ENCODE measurements at places on chromosomes 3 and 15. TPM values are rescaled to one million over a fixed set of nuclear protein-coding genes. Genes with fewer than 3 reads are reported as not detected.

MNS1 gene
- total RNA-seq, result 2.5 TPM

MOBP gene
- total RNA-seq, result under 0.01 TPM

ALDH1A3 gene
- total RNA-seq, result 24.2 TPM

GRCh38 chr3:60424942-60425341 lies 826.3 kb downstream of the FHIT start:
- no peak for DNase-seq

DNA sequence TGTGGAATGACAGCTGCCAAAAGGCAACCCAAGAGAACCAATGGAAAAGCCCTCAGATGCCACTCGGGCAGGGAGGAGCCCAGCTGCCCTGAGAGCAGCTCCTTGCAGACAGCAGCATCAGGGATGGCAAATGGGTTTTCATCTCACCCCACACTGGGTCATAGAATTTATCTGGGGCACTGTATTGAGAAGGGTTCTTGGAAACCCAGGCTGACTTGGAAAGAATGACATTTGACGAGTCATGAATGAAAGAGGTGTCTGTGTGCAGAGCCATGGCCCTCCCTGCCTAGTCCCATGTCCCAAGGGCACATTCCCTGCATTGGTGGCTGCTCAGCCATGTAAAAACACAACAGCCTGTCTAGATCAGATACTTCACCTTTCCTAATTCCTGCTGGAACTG lies 157.9 kb upstream of the BHLHE40 start:
- no peak for DNase-seq

DNA sequence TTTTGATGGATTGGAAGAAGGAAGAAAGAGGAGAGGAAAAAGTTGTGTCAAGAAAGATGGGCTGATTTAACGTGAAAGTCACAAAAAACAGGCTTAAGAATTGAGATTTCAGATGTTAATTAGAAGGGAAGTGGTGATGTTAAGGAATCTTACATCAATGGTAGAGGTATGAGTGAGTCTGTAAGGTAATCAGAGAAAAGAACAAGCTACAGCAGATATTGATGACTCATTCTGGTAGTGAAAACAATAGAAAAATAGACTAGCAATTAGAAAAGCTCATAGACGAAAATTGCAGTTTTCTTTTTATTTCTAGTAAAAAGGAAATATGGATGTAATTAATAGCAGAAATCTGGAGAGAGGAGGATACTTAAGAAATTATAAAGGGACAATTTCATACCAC lies 559.6 kb downstream of the MCTP2 start:
- no peak for DNase-seq

GRCh38 chr3:134804508-134805480 lies 9.7 kb downstream of the EPHB1 start:
- no peak for DNase-seq

All from breast epithelium (tissue), 4 donors.